ENCODE measurements at places on chromosomes 5 and 9.
A peak's percentile ranks its signal among the peaks of the same experiment; 100 is the strongest.

GRCh38 chr5:76155536-76155935 lies 72.4 kb downstream of the SV2C start:
- no peak for DNase-seq

DNA sequence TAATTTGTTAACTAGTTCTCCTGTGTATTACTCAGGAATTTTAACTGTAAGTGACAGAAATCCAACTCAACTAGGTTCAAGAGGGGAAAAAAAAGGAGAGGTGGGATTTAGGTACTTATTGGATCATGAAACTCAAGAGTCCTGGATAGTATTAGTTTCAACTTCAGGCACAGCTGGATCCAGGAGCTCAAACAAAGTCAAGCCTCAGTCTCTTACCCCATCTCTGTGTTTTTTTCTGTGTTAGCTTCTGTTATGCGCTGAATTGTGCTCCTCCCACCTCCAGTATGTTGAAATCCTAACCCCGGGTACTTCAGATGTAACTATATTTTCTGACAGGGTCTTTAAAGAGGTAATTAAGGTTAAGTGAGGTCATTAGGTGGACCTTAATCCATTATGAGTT lies 53.5 kb downstream of the SMIM23 start:
- no peak for DNase-seq

DNA sequence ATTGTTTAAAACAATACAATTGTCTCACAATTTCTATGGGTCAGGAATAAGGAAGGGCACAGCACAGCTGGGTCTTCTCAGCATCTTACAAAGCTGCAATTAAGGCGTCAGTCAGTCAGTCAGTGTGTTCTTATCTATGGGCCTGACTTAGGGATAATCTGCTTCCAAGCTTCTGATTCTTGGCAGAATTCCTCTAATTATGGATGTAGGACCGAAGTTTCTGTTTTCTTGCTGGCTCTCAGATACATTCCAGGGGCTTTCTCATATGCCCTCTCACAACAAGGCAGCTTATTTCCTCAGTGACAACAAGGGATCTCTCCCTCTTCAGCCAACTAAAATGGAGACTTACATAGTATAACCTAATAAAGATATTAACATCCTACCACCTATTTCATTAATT lies 1925.3 kb upstream of the ACO1 start:
- no peak for DNase-seq

DNA sequence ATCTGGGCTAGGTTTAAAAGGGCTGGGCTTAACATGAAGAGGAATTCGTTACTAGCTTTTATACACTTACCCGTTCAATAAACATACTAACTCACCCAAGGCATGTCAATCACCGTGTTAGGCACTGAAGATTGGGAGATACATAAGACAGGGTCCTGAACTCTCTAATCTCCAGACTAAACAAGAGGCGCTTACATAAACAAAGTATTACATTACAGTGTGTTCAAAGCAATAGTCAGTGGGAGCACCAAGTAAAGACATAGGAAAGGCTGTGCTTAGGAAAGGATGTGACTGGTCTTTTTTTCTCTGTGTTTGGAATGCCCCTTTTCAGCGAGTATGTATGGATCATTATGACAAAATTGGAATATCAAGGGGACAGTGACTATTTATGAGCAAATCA lies 203.6 kb upstream of the ADRA1B start:
- DNase-seq = peak; percentile 9

DNA sequence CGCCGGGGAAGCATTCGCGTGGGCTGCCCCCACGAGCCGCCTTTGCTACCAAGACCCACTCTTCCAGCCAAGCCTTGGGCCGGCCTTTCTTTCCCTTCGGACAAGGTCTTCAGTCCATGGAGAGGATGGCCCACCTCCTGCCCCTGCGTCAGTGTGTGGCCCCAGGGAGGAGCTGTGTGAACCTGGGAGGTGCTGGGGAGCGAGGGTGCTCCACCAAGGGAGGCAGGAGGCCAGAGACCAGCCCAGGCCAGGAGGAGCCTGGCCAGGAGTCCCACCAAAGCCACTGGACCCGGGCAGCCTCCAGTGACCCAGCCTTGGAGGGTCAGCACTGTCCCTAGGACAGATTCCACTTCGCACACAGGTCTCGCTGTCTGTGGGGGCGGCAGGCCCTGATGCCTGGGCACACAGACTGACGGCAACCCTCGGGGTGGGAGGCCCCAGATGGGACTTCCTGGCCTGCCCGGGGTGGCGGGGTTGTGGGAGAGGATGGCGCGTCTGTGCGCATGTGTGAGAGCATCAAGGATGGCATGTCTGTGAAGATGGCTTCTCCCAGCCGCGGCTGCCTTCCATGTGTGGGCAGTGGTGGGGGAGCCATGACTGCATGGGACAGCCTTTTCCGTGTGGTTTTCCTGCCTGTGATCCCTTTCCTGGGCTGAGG lies 113.3 kb upstream of the LPCAT1 start:
- no peak for DNase-seq

- no peak for DNase-seq
These were observed 427.3 kb downstream of the PDE4D start for GRCh38 chr5:59466271-59466670.

GRCh38 chr5:40634154-40634553 lies 45.6 kb upstream of the PTGER4 start:
- no peak for DNase-seq

- no peak for DNase-seq
These were observed 156.2 kb upstream of the ZNF618 start for GRCh38 chr9:113719919-113720318.

GRCh38 chr5:156920861-156921431 lies 42.1 kb downstream of the TIMD4 start:
- DNase-seq = no peak

GRCh38 chr5:169244812-169245211 lies 56.1 kb downstream of the SLIT3 start:
- no peak for DNase-seq

- no peak for DNase-seq
These were observed 54.1 kb downstream of the PRRC1 start for GRCh38 chr5:127571314-127572131.

- no peak for DNase-seq
These were observed 3.5 kb upstream of the ZNF366 start for GRCh38 chr5:72510610-72511181.

- DNase-seq = no peak
These were observed 14.2 kb downstream of the SPARC start for GRCh38 chr5:151672516-151672915.

- no peak for DNase-seq
These were observed 295.3 kb upstream of the IRX4 start for GRCh38 chr5:2178071-2178477.

GRCh38 chr5:58490402-58491050 lies 709 bp upstream of the GAPT start:
- no peak for DNase-seq

DNA sequence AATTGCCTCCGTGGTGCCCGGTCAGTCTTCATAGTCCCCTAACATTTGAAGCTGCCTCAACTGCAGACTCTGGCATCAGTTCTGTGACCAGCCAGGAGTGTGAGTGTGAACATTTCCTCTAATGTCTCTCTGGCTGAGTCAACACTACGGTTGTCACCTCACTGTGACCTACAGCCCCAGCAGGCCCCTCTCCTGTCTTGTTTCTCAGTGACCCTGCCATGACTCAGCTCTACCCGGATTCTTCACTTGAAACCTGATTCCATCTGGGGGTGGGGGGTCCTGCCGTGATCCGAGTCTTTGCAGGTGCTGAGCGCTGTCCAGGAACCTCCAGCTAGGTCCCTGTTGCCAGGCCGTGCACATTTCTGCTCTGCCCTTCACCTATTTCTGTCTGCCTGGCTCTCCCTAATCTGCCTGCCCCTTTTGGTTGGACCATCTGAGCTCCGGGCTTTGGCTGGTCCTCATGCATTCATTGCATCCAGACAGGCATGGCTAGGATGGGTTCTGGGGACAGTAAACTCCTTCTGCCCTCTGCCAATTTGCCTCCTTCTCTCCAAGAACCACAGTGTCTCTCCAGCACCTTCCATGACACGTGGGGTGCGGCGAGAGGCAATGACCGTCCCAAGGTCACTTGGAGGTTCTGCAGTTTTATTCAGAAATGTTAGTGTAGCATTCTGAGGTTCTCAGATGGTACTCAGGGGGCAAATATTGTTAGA lies 24.2 kb downstream of the STC2 start:
- DNase-seq = no peak

- no peak for DNase-seq
These were observed 152.4 kb downstream of the BRINP1 start for GRCh38 chr9:119216651-119217331.

DNA sequence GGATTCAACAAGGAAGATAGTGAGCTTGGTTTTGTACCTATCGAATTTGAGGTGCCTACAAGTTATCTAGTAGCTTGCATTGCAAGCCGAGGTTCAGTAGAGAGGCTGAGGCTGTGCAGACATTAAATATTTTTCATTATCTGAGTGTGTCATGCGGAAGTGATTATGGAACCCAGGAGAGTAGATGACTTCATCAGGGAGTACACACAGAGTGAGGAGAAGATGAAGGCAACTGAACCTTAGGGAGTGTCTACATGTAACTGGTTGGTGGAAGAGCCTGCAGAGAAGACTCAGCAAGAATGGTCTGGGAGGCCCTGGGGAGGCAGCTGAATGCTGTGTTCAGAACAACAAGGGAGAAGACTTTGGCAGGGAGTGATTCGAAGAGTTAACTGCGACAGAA lies 393.9 kb downstream of the ARHGEF28 start:
- DNase-seq = no peak

- DNase-seq = no peak
These were observed 53.7 kb downstream of the PRRC2B start for GRCh38 chr9:131447600-131447999.

DNA sequence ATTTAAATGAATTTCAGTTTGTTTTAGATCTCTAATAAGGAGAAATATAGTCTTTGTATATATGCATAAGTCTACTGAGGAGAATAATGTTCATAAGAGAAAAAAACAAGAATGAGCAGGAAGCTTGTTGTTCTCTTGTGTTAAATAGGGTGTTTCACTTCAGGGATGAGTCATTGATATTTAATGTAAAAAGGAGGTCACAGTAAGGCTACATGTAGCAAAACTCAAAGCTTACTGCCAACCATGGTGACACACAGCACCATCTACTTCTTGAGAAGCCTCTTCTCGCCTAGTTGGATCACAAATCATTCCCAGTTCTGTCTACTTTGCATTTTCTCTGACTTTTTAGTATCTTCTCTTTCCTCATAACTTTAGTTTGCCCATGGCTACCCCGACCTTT lies 1466.0 kb upstream of the C9orf72 start:
- no peak for DNase-seq

DNA sequence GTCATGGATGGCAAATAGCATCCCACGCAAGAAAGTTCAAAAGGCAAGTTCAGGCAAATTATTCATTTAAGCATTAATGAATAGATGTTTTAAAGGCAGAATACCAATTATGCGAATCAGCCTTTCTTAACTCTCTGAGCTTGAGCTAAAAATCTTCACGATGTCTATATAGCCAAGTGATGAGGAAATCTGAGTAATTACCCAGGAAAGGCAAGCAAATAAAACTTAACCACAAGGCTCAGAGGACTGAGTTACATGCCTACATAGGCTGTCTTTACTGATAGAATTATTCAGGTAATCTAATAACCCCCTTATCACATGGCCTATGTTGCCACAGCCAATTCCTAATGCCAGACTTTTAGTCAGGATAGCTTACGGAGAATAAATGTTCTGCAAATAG lies 120.8 kb upstream of the MTAP start:
- DNase-seq = no peak

DNA sequence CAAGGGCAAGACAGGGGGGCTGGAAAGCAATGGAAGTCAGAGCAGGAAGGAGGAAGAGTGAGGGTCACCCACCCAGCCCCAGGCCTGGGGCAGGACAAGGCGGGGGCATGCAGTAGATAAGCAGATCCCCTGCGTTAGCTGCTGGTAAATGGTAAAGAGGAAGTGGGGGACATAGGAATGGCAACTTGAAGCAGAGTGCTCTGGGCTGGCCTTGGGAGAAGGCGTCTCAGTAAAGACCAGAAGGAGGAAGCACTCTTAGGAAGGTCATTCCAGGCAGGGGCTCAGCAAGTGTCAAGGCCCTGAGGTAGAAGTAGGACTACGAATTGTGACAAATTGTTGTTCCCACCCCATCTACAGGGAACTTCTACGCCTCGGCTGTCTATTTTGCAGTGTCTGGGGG lies 15.1 kb downstream of the TCOF1 start:
- no peak for DNase-seq

DNA sequence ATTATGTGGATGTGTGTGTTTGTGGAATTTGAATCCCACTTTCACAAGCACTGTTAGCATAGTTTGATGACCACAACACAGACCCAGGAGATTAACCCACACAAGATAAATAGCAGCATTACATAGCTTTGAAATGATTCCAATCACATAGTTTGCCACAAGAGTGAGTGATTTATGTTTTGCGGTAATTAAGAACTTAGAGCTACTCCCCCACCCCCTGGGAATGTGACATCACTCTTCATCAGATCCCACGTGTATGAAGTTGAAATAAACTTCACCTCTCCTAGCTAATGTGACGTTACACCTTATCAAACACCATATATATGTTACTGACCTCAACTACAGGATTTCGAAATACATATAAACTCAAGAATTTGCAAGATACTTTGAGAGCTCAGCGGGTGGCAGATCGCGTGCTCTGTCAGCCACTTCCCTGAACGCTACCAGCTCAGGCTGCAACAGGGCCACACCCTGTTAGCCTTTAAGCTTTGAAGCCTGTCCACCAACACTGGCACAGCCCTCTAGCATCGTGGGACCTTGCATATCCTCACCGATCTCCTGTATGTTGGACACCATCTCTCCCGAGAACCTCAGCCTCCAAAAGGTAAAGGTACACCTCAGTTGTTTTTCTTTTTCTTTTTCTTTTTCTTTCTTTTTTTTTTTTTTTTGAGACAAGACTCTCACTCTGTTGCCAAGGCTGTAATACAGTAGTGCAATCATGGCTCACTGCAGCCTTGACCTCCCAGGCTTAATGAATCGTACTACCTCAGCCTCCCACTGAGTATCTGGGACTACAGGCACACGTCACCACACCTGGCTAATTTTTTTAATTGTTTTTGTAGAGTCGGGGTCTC lies 1.7 kb upstream of the AGTPBP1 start:
- DNase-seq = no peak

GRCh38 chr5:127887282-127887681 lies 184.1 kb downstream of the CCDC192 start:
- no peak for DNase-seq

GRCh38 chr5:17897776-17898175 lies 263.5 kb downstream of the TAF11L14 start:
- no peak for DNase-seq

DNA sequence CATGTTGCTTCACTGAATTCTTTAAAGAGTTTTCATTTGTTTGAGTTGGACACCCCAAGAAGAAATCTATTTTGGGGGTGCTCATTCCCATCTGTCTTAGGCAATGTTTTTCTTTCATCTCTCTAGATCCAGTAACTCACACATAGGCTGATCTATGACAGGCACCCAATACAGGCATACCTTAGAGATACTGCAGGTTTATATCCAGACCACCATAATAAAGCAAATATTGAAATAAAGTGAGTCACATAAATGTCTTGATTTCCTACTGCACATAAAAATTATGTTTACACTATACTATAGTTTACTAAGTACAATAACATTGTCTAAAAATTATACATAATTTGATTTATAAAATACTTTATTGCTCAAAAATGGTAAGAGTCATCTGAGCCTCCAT lies 364.5 kb downstream of the MTRR start:
- DNase-seq = no peak

Measured in smooth muscle cell of the brain vasculature (primary cell).